ENCODE measurements at places on chromosomes 6 and 20.

DNA sequence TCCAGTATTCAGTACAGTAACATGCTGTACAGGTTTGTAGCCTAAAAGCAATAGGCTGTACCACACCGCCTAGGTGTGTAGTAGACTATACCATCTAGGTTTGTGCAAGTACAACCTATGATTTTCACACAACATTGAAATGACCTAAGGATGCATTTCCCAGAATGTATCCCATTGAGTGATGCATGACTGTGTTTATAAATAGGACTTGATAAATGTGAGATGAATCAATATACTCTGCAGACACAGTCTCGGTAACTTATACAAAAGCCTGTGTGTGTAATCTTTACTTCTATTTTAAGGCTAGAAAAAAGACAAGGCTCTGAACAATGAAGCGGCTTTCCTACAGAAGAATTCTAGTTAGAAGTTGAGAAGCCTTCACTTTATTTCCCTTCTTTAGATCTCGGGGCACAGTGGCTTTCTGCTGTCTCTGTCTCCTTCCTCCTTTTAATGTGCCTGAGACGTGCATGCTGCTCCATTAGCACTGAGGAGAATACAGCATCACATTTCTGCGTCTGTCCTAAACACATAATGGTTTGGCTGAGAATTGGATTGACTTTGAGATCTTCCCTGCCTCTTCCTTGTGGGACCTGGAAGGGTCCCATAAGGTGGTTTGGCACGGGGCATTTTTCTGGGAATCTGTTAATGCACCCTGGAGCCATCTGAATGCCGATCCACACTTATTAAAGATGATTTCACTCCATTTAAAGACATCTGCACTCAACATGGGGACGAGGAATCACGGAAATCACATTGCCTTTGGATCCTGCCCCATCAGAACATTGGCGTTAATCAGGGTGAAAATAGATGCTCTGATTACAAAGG is 112.5 kb downstream of the SCML4 start:
- DNase-seq = no peak

- DNase-seq = no peak
Observed at GRCh38 chr6:45707176-45707575, 308.5 kb downstream of the CLIC5 start.

DNA sequence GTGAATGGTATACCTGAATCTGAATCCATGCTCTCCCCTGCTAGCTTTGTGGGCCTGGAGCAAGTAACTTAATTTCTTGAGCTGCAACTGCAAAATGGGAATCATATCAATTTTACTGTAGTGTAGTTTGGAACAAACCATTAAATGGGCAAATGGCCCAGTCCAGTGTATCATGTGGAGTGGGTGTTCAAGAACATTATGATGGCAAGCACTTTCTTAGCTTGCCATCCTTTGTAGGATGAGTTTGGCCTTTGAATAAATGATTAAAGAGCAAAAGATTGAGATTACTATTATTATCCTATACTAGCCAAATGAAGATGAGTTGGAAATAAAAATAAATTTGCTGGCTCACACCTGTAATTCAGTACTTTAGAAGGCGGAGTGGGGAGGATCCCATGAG is 120.4 kb downstream of the SESN1 start:
- no peak for DNase-seq

DNA sequence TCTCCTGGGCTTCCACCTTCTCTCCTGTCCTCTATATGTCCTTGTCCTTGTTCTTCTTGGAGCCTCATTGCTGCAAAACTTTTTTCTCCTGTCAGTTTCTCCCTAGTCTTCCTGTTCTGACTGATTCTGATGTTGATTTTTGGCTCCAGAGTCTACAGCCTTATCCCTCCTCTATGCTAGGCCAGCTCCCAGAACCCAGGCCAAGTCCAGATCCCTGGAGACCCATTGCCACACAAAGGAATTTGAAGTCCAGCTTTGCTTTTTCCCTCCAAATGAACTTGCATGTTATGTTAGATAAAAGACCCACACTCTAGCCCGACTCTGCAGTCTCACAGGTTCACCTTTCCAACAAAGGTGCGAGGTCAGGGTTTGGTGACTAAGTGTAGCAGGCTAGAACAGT is 203.1 kb downstream of the FNDC1 start:
- no peak for DNase-seq

DNA sequence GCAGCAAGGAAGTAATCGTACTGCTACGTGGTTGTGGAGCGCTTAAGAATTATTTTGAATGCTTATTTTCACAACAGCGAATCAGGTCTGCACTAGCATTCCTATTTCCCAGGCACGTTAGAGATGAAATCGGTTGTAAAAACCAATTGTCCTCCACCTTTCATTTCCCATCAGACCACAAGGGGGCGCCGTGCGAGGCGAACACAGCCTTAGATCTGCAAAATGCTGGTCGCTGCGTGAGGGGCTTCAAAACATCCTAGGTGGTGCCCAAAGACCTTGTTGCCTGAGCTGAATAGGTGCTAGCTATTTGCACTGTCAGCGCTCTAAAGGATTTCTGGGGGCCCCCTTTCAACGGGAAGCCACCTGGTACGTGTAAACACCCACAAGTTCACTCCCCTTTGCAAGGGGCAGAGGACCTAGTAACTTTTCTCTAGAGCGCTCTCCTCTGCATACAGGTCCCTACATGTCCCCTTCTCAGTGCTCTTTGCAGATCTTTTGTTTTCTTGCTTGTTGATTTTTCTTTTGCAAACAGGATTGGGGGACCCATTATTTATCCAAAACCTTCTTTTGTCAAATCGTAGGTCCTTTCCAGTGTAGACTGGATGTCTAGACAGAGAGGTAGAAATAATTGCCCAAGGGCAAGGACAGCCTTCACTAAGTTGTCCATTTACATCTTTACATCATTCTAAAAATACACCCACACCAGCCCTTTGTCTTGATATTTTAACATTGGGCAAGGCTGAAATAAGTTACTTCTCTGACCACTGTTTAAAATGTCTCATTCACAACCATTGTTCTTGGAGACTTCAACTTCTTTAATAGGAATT is 59.8 kb downstream of the NEDD9 start:
- DNase-seq = no peak

DNA sequence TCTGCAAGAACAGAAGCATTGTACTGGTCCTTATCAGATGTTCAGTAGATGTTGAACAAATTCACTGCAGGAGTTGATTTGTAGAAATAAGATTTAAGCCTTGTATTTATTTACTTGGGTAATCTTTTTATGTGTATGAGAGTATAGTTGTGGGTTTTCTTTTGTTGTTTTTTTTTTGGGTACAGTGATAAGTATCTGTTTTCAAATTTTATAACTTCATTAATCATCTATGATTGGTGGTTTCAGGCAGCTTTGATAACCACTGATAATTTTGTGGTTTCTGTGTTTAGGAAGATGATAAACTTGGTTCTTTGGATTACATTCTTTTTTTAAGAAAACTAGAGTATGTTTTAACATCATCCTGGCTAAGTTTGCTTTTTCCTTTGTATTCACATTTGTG is 2.8 kb downstream of the AFDN start:
- DNase-seq = peak; percentile 16

DNA sequence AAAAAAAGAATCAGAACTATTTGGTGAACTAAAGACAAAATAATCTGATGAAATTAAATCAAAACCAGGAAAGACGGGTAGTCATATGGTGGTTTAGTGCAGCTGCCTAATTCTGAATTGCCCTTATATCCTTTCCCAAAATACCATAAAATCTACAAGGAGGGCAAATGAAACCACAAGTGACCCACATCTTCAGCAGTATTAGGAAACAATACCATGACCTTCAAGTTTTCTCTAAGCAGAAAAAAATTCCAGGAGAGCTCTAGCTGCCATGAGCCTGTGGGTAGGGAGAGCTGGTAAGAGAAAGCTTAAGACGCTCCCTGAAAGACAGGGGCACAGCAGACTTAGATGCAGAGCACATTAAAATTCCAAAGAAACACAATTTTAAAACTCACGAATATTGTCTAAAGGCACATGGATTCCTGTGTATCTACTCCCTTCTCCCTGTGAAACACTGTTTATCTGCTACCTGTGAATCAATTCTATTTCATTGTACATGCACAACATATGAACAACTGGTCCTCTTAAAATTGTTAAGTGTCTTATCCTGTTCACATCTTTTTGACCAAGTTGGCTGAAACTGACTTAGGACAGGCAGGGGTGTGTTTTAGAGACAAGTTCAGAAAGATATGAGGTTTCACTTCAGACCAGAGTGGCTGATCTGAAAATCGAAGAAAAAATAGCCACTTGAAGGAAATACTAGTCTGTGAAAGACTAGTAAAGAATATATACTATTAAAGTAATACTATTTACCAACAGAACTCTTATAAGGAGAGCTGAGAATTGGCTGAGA is 153.6 kb upstream of the SHLD1 start:
- no peak for DNase-seq

GRCh38 chr6:170101281-170102035 is 189.4 kb downstream of the DLL1 start:
- no peak for DNase-seq

GRCh38 chr6:90095788-90096187 is 200.9 kb downstream of the BACH2 start:
- no peak for DNase-seq

GRCh38 chr20:13526551-13526950 is 112.2 kb downstream of the TASP1 start:
- no peak for DNase-seq

DNA sequence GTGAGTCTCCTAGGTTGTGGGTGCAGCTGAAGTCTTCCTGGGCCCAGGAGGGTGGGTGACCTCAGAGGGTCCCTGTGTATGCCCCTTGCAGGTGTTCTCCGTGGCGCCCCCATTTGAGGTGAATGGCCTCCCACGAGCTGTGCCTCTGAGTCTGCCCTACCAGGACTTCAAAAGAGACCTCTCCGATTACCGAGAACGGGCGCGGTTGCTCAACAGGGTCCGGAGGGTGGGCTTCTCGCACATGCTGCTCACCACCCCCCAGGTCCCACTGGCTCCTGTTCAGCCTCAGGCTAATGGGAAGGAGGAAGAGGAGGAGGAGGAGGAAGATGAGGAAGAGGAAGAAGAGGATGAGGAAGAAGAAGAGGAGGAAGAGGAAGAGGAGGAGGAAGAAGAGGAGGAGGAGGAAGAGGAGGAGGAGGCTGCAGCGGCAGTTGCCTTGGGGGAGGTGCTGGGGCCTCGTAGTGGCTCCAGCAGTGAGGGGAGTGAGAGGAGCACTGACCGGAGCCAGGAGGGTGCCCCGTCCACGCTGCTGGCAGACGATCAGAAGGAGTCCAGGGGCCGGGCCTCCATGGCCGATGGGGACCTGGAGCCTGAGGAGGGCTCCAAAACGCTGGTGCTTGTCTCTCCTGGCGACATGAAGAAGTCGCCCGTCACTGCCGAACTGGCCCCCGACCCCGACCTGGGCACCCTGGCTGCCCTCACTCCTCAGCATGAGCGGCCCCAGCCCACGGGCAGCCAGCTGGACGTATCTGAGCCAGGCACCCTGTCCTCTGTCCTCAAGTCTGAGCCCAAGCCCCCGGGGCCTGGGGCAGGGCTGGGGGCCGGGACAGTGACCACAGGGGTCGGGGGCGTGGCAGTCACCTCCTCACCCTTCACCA is 15.2 kb upstream of the SLC22A7 start:
- DNase-seq = no peak

GRCh38 chr6:37799263-37799644 is 20.3 kb upstream of the ZFAND3 start:
- no peak for DNase-seq

DNA sequence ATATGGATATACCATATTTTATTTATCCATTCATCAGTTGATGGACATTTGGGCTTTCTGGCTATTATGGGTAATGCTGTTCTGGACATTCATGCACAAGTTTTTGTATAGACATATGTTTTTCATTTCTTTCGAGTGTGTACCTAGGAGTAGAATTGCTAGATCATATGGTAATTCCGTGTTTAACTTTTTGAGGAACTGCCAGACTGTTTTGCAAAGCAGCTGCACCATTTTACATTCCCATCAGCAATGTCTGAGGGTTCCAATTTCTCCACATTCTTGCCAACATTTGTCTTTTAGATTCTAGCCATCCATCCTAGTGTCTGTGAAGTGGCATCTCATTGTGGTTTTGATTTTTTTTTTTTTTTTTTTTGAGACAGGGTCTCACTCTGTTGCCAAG is 20.8 kb downstream of the SRC start:
- no peak for DNase-seq

DNA sequence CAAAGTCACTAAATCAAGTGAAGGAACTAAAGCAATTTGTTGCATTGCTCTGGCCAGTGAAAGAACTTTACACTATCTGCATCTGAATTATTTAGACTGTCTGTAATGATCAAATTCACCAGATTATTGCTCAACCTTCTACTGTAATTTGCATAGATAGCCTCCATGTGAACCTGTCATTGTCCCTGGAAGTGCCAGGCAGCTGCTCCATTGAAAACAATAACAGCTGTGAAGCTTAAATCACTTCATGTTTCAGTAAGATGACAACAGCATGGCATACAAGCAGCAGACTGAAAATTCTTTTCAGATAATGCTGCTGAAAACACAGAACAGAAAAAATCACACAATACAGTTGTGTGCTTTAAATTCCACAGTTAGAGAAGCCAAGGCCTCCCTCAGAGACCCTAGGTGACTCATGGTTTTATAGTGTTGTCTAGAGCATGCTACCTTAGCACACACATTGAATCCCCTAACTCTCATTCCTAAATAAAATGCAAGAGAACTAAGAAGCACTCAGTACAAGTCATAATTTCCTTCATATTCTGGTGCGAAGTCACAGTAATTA is 248.9 kb downstream of the TPBG start:
- DNase-seq = no peak

DNA sequence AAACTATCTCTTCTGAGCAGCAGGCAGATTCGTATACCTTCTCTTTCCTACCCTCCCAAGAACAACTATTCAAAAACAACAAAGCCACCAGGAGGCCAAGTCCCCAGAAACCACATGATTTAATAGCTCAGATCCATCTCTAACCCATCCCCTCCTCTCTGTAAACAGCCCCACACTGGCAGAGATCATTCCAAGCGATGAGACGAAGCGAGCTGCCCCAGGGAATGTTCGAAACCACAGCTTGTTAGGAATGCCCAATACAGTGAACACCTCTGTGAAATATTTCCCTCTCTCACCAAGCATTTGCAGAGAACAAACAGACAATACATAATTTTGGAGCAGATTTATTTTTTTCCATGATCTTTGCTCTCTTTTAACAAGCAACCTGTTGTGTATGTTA is 231.8 kb downstream of the SOD2 start:
- DNase-seq = no peak

- peak; percentile 91 for DNase-seq
Observed at GRCh38 chr6:87907521-87907920, 140.1 kb upstream of the SPACA1 start.
